ENCODE measurements at places on chromosomes 7 and 10.
A peak's percentile ranks its signal among the peaks of the same experiment; 100 is the strongest.

- DNase-seq, result no peak
These were observed 100.4 kb downstream of the LMBR1 start for GRCh38 chr7:156792611-156793010.

- DNase-seq, result no peak
These were observed 76.4 kb downstream of the CARD11 start for GRCh38 chr7:2967253-2967652.

GRCh38 chr10:44352316-44353127, 32.4 kb downstream of the CXCL12 start:
- DNase-seq, result peak; percentile 74

DNA sequence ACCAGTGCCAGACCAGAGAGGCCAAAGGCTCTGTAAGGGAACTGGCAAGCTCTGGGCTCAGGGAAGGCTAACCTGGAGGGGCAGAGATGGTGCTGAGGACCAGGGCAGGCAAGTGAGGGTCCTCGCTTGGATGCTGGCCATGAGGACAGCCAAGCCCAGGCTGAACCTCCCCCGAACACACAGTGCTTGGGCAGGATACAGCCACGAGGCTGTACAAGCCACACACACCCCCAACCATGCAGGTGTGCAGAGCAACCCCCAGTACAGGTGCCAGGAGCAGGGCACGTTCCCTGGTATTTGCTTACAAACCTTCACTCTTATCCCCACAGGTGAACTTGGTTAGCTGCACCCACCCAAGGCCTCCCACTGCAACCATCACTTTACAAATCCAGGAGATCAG, 185.7 kb downstream of the GRID1 start:
- peak; percentile 29 for DNase-seq

- no peak for DNase-seq
These were observed 10.3 kb upstream of the HSPB1 start for GRCh38 chr7:76292213-76292573.

- no peak for DNase-seq
These were observed 59.5 kb upstream of the LAMB1 start for GRCh38 chr7:108062250-108063014.

DNA sequence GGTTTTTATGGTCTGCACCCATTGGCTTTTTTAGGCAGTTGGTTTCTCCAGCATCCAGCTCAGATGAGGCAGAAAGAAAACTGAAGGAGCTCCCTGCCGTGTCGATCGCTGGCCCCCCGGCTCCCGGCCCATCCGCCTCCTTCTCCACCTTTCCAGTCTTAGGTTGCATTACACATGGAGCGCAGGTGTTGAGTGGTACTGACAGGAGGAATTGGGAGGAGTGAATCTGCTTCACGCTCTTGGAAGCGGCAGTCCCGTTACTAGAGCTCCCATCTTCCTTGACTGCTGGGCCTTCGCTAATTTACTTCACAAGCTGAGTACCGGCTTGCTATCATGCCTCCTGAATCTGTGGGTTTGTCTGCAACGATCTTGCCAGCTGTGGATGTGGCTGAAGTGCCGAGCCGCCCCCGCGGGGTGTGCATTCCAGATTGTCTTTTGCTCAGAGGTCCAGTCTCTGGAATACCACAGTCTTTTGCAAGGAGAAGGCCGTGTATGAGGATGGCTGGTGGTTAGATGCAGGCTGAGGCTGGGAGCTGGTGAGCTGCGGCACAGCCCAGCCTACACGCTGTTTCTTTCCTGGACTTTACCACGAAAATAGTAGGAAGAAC, 17.1 kb downstream of the IQCE start:
- no peak for DNase-seq

GRCh38 chr10:52566471-52567246, 205.9 kb downstream of the MBL2 start:
- no peak for DNase-seq

GRCh38 chr10:26528048-26528447, 89.9 kb downstream of the APBB1IP start:
- DNase-seq, result no peak

DNA sequence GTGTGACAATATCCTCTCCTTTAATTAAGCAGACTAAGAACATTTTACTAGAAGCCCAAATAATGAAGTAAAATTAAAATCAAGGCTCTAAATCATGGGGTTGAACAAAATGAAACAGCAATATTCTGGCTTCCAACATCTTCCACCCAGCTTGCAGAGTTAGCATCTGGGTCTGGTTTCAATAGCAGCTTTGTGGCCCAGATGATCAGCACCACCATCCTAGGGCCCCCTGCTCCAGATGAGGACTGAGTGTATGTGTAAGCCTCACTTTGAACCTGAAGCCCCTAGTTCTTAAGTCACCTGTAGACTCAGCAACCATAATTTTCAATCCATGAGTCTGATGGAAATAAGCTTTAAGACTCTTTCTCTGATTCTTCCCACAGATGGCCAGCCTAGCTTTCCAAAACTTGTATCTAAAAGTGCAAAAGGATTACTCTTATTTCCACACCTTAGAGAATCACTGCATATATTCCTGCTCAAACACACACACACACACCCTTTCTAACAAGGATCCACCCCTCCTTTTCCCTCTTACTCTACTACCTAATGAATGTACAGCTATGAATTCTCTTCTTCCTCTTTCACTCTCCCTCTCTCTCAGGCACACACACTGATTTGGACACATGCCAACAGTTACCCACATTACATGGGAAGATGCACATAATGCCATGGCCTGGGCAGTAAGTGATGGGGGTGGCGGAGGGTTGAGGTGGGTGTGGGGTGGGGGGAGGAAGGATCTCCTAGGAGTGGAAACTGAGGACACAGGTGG, 3.5 kb downstream of the DENND11 start:
- no peak for DNase-seq

- peak; percentile 31 for DNase-seq
These were observed 82.7 kb downstream of the GLRX3 start for GRCh38 chr10:130218936-130219335.

GRCh38 chr7:159000859-159001435, 143.7 kb downstream of the VIPR2 start:
- peak; percentile 52 for DNase-seq

DNA sequence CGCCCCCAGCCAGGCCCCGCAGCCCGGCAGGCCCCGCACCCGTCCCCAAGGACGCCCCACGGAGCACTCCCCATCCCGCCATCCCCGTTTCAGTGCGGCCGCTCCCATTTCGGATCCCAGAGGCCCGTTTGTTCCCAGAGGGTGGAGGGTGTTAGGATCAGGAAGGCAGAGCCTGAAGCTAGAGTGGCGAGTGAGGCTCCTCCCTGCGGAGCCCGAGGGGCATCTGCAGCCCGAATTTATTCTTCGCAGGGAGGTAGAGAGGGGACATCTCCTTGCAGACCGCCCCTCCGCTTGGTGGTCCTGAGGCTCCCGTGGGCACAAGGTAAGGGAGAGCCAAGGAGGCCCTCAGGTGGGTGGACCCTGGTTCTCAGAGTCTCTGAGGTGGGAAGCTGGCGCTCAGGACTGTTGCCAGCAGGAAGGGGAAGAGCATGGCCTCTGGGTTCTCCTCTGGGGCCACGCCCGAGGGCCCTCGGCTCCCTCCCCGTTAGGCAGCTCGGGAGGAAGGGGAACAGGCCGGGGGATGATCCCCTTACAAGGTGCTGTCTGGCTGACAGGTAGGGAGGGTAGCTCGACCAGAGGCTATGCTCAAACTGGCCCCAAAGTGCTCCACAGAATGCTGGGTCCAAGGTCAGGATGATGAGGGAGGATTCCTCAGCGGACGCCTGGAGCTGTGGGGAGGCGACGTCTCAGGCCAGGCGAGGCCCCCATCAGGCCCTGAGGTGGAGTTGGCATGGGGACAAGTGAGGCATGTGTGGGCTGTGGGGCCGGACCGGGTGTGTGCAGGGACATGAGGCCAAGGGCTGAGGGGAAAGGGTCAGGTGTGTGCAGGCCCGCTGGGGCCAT, 17.4 kb downstream of the POLL start:
- DNase-seq, result peak; percentile 68

DNA sequence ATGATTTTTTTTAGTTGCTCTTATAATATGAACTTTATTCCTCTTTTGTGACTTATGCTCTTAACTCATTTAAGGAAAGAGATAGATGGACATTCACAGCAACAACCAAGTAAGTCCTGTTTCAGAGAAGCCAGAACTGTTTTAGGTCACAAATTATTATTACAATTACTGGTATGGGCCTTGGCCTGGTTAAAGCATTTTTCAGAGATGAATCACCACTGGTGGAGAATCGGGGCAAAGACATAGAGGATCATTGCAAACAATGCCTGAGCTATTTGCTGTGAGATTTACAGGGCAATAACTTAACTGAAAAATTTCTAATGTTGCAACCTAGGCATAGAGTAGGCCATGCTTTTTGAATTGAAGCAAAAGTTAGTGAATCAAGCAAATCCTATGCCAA, 138.0 kb upstream of the YAE1 start:
- DNase-seq, result no peak

- DNase-seq, result no peak
These were observed 720 bp upstream of the RFC2 start for GRCh38 chr7:74254858-74255379.

DNA sequence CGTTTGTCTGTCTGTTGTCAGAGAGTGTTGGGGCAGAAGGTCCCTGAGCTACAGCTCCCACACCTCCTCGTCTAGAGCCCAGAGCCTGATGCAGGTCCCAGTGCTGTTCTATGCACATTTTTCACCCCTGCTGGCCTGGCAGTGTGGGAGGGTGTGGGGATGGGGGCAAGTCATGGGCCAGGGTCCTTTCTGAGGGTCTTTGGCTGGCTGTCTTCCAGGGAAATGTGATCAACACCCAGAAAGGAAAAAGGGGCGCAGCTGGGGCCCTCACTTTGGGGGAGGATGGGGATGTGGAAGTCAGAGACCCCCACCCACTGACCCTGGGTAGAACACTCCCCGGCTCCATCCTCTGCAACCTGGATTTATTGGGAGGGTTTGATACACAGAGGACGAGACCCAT, 50.0 kb upstream of the ZNF716 start:
- no peak for DNase-seq

DNA sequence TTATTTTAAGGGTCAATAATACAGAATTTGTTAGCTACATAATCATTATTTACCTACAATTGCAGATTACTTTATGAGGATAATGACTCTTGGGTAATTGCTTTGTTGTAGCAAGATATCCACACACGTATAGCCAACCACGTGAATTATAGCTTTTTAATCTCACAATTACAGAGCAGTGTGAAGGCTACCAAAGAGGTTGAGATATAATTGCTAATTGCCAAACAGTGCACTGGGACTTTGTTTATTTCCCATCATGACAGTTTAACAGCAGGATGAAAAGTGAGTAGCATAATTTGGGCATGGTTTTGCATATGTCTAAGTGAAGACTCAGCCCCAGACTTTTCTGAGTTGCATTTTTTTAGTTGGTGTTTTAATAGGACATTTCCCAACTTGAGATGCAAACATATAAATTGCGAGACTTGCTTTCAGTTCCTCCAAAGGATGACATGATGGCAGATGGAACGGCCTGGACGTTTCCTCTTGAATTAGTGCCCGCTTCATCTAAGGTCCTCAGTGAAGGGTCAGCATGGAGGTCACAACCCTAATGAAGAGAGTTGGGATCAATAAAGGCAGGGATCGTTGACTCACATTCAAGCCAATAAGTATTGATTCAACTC, 180.7 kb upstream of the GPR26 start:
- no peak for DNase-seq

- no peak for DNase-seq
These were observed 108.9 kb downstream of the COL13A1 start for GRCh38 chr10:69910561-69910960.

- no peak for DNase-seq
These were observed 20.7 kb upstream of the GRID1 start for GRCh38 chr10:86387178-86387794.

GRCh38 chr7:131320603-131321002, 7.1 kb upstream of the MKLN1 start:
- DNase-seq, result no peak

DNA sequence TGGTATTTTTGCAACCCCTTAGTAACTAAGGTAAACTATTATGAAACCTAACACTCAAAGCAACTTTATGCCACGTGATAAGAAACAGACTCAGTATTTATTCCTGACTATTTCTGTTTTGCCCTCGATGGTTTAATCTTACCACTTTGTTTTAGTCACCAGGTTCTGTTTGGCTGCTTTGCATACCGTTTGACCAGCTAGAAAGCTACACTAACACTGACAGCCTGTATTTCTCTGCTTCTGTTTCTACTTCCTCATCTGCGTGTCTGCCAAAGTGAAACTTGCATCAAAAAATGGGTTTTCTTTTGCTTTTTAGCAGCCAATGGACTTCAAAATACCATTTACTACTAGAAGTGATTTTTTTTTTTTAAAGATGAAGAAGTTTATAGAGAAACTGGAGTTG, 802.5 kb downstream of the GRM8 start:
- DNase-seq, result no peak

DNA sequence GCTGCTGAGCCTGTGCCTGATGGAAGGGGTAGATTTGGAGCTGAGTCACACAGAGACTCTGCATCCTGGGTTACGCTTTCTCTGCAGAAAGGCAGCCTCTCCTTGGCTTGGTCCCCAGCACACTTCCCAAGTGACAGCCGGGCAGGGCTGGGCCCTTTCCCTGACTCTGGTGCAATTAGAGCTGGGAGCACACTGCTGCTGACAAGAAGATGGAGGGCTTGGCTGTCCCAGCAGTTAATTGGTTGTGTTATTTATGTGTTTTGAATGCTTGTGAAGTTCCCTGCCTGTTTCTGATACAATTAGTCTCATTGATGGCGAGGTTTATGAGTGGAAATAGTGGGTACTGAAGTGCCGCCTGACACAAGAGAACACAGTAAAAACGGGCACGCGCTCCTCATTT, 123.6 kb downstream of the TCERG1L start:
- peak; percentile 32 for DNase-seq

- no peak for DNase-seq
These were observed 138.7 kb upstream of the PCLO start for GRCh38 chr7:83301416-83301815.

- DNase-seq, result peak; percentile 61
These were observed 199.0 kb upstream of the ZMIZ1 start for GRCh38 chr10:78869508-78870454.

- DNase-seq, result no peak
These were observed 591.1 kb downstream of the SDK1 start for GRCh38 chr7:3892157-3892556.

All from suprapubic skin (tissue), 4 donors.